ENCODE measurements at places on chromosomes 7 and 10. TPM values are rescaled to one million over a fixed set of nuclear protein-coding genes. Genes with fewer than 3 reads are reported as not detected.

Gene VSTM4
- 3.9 TPM for polyA plus RNA-seq

Gene PAPSS2
- polyA plus RNA-seq: 51.4 TPM

Gene ATP5MK
- 407 TPM for polyA plus RNA-seq

Gene GATA3
- polyA plus RNA-seq: not detected

Gene CHN2
- not detected for polyA plus RNA-seq

GRCh38 chr7:134940729-134941128 is 45.6 kb upstream of the AGBL3 start:
- no peak for DNase-seq

DNA sequence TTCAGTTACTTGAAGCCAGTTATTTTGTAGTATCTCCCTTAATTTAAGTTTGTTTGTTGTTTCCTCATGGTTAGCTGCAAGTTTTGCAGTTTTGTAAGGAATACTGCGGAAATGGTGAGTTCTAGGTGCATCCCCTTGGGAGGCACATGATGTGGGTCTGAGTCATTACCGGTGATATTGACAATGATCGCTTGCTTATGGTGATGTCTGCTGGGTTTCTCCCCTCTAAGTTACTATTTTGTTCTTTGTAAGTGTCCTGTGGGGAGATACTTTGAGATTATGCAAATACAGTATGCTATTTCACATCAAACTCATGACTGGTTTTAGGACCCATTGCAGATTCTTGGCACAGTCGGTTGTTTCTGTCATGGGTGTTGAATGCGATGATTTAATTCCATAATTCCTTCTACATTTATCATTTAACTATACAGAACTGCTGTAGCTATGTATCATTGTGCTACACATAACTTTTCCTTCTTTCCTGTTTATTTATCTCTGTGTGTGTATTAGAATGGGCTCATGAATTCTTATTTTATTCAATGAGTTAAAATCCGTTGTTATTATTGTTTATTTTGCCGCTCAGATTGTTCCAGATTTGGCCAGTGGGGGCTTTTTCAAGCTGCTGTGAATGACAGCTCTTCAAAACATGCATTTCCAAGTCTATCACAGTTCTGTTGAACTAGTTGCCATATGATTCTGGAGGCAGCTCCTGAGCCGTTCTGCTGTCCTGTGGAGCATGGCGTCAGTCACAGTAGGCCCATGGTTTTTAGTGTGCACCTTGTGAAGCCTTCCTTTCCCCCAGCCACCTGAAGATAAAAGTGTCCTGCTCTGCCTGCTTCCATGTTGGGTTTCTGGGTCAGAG is 18.4 kb downstream of the TSPAN14 start:
- DNase-seq: peak; percentile 49

DNA sequence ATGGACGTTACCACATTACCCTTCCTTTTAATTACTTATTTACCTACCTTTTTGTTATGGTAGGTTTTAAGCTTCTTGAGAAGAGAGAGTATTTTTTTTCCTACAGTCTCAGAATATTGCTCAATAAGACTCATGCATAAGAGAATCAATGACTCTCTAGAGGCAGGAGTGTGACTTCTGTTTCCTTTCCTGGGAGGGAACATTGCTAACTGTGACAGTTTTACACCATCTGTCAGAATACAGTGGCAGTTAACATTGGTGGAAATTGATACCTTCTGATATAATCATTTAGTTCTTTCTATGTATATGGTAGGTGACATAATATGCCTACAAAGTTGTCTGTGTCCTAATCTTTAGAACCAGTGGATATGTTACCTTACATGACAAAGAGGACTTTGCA is 348.7 kb upstream of the POT1 start:
- DNase-seq: no peak

- no peak for DNase-seq
Measured at GRCh38 chr10:29317027-29317420, 28.2 kb downstream of the LYZL1 start.

DNA sequence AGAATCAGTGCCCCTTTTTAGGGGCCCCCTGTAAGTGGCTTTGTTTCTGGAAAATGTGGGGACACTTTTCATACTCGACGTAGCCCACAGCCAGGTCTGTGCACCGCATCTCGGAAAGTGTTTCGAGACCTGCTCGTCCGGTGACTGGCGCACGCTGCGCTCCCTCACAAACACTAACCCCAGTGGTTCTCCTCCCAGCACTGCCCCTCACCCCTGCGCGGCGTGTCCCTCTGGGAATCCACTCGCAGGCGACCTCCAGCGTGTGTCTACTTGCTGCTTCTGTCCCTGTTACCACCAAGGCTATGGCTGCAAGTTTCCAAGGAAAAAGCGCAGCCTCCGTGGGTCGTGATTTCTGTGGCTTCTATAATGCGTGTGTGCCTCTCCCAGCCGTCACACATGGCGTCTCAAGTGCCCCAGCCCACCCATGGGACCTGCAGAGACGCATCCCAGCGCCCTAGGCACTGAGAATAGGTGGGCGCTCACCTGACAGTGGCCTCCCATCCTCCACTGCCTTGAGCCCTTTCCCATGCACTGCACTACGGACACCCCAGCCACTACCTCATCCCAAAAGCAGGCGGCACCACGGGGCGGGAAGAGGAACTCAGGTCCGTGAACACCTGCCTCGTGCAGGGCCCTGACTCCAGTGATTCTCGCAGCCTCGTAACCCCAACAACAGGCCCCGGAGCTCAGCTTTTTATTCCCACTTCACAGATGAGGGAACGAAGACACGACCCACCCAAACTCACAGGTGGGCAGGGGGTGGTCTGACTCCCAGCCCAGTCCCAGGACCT is 49.3 kb downstream of the PTPRN2 start:
- no peak for DNase-seq

GRCh38 chr7:518630-519483 is 789 bp downstream of the PDGFA start:
- no peak for DNase-seq

- DNase-seq: no peak
Measured at GRCh38 chr10:69453795-69454194, 2.5 kb downstream of the TSPAN15 start.

Measured in AG04450 (cell line).